Cortex of kidney (tissue), 1 donor: ENCODE measurements at places on chromosomes 2 and 18.

DNA sequence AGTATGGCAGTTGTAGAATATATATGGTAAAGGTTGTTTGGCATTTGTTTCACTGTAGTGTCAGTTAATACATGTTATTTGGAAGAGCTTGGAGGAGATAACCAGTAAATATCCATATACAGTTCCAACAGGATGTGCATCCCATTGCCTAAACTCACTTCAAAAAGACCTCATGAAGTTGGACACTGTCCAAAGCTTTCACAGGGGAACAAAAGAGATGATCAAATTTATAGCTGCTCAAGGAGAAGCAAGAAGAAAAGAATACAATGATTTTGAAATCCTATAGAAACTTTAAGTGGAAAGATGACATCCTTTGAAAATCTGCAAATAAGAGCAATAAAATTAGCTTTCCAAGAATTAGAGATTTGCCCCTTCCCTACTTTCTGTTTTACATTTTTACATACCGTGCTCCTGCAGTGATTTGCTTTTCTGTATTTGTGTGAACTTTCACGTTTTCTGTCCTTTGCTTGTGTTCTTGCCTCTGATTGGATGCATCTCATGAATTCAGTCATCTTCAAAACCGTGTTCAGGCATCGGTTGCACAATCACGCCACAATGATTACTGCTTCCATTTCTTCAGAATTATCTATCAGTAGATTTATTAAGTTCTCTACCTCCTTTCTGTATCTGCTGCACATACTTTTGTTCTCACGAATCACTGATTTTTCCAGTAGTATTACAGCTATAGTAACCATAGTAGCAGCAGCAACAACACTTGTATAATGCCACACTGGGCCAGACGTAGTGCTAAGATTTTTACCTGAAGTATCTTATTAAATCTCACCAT, 83.8 kb downstream of the PARD3B start:
- DNase-seq, result no peak

GRCh38 chr2:201680743-201681142, 17.7 kb downstream of the MPP4 start:
- no peak for DNase-seq

DNA sequence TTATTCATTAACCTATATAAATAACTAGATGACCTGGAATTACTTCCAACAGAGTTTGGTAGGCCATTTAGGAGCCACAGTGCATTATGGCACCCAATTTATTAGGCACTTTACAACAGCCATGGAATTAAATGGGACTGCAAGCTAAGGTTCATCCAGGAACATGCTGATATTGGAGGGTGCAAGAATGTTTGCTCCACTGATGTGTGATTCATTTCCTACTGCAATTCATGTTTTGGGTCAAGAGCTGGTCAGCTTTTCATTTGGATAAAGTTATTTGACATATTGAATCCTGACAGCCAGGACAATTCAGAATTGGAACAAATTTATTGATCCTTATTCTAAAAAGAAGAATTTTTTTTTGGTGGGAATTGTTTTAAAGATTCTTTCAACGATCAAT, 11.8 kb upstream of the LYPD1 start:
- no peak for DNase-seq

DNA sequence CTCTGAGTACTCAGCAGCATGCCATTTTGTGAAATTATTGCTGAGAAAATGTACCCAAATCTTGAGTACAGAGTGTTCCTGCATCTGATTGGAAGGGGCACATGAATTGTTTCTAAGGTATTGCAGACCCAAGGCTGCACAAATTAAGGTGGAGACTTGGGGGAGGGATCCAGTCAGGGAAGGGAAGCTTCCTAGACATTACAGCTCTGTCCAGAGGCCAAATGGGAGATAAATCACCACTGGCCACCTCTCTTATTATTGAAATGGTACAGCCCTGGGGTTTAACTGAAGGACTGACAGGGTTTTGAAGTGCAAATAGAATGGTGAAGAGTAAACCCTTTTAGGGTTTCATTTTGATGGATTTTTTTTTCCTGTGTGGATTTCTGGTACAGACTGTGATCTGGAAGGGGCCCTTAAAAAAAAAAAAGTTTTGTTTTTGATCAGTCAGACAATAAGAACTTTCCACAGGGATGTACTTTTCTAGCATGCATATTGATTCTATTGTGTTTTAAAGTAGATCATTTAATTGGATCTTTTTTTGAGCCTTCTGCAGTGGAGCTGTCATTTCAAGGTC, 119.4 kb downstream of the GREB1L start:
- DNase-seq, result no peak

DNA sequence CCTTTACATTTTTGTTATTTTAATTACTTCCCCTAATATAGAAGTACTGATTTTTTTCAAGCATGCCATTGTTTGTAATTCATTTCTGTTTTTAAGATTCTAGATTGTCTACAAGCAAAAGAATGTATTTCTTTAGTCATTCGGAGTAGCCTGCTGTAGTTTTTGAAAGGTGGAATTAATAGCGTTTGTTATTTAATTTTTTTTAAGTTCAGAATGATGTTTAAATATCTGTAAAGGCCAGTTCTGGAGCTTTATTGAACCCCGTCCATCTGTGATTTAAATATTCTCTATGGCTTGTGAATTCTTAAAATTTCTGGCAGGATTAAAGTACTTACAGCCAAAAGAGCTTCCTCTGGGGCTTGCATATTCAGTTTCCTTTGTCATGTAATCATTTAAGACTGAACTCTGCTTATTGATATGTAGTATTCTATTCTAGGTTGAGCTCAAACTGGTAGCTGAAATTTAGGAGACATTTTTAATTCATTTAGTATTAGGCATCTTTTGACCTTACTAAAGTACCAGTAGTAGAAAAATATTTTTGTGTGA, 5.2 kb downstream of the TGIF1 start:
- no peak for DNase-seq

- DNase-seq, result no peak
Measured at GRCh38 chr2:206241736-206242135, 32.7 kb upstream of the ZDBF2 start.

DNA sequence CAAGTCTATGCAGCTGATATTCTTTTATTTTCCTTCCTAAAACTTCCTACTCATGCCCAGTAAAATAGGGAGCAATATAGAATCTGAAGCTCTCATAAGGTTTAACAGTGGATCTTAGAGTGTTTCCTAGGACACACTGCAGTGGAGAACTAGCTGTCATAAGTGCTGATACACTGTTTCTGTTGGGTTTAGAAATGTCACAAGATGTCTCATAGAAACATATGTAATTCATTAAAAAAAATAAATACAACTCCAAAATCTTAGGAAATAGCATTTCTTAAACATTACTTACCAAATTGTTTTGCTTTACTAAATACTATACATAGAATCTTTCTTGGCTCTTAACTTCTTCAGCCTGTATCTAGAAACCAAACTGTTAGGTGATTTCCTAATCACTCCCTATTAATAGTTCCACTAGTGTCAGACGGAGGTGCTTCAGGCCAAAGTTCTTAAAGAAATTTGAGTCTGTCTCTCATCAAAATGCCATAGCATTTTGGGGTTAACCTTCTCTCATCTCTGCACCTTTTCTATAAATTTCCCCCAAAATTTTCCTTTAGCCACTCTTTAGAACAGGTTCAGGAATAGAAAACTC, 93.7 kb downstream of the CERKL start:
- no peak for DNase-seq

GRCh38 chr2:172173174-172173706, 70.5 kb upstream of the DLX2 start:
- no peak for DNase-seq
